ENCODE measurements at places on chromosomes 11 and 22. TPM values are rescaled to one million over a fixed set of nuclear protein-coding genes. Genes with fewer than 3 reads are reported as not detected.

DNA sequence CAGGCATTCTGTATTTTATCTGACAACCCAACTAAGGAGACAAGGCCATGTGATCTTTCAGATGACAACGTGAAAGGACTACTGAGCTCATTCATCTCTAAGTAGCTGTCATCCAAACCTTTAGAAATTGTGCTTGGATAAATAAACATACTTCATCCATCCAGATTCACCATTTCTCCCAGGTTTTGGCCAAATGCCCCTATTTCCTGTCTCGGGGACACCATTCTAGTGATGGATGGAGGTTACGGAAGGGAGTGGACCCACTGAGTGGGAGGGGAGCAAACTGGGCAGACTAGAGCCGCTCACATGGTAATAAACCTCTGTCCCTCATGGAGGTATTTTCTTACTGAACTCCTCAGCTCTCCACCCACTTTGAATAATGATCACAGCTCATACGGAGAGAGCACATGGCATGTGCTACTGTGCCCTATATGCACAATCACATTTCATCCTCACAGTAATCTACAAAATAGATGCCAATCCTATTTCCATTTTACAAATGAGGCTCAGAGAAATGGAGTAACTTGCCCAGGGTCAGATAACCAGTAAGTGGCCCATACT is 114.4 kb downstream of the SLC1A2 start:
- no peaks in the 10 kb centered on the region for H3K27me3 ChIP-seq
- H3K4me3 ChIP-seq, result no peak overlapping the region
- DNase-seq, result no peak
- no peaks in the 10 kb centered on the region for H3K36me3 ChIP-seq
- no peaks in the 10 kb centered on the region for H3K4me1 ChIP-seq

- no peak overlapping the region for H3K4me3 ChIP-seq
Observed at GRCh38 chr22:48857202-48857805, 970.4 kb downstream of the BRD1 start.

- peak overlapping the region; percentile 93 for H3K27ac ChIP-seq
- H3K36me3 ChIP-seq, result no peaks in the 10 kb centered on the region
- H3K4me3 ChIP-seq, result peak overlapping the region; percentile 71
- no peaks in the 10 kb centered on the region for H3K27me3 ChIP-seq
- H3K4me1 ChIP-seq, result no peaks in the 10 kb centered on the region
Observed at GRCh38 chr11:2700415-2701211, 819 bp upstream of the KCNQ1OT1 start.

Gene ALKBH3
- total RNA-seq, result 20.2 TPM
